Epithelial cell of esophagus (primary cell): ENCODE measurements at places on chromosomes 1 and 21.

DNA sequence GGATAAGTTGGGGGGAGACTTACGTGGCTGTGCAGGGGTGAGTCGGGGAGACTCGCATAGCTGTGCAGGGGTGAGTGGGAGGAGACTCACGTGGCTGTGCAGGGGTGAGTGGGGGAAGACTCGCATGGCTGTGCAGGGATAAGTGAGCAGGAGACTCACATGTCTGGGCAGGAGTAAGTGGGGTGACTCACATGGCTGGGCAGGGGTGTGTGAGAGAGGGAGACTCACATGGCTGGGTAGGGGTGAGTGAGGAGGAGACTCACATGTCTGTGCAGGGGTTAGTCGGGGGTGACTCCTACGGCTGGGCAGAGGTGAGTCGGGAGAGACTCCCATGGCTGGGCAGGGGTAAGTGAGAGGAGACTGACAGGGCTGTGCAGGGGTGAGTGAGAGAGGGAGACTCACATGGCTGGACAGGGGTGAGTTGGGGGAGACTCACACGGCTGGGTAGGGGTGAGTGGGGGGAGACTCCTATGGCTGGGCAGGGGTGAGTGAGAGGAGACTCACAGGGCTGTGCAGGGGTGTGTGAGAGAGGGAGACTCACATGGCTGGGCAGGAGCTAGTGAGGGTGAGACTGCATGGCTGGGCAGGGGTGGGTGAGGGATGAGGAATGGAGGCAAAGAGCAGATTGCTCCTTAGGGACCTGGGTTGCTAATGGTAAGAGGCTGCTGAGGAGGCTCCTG, 56.0 kb upstream of the ABCG1 start:
- DNase-seq = peak; percentile 41

DNA sequence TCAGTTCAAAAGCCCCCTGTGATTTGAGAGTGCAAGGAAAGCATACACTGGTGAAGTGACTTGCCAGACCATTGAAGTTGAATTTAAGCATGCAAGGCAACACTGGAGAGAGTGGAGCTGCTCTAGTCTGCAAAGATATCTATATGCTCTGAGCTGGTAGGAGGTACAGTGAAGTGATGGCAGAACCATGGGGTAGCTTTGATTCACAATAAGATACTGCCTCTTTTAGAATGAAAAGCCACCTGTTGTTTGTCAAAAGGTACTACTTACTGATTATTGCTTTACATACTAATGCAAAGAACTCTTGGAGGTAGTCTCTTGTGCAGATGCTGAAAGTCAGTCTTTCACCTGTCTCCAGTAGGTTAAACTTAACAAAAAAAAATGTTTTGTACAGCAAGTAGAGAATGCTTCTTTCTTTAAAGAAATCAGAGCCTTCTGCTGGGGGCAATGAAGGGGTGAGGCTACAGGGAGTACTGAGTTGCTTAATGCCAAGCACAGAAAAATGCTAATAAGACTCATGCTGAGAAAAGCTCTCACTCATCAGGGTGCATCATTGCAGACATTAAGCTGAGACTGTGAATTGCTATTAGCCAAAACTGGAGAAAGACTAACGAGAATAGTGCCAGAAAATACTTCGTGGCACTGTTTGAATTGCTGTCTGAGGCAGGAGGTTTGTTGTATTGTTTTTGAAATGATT, 1150.5 kb upstream of the TMPRSS15 start:
- DNase-seq = no peak

DNA sequence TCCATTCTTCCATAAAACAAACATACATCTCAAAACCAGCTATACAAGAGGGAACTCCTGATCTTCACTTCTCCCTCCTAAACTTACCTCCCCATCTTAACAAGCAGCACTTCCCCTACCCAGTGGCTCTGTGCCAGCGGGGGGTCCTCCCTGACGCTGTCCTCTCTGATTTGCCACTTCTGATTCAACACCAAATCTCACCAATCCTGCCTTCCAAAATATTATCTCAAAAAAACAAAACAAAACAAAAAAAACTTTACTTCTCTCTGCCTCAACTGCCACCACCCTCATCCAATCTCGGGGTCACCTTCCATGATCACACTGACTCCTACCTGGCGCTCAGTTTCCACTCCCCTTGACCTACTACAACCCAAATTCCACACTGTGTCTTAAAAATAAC, 72.8 kb downstream of the SLC45A1 start:
- no peak for DNase-seq

GRCh38 chr1:227775841-227776240, 39.6 kb upstream of the PRSS38 start:
- DNase-seq = no peak

DNA sequence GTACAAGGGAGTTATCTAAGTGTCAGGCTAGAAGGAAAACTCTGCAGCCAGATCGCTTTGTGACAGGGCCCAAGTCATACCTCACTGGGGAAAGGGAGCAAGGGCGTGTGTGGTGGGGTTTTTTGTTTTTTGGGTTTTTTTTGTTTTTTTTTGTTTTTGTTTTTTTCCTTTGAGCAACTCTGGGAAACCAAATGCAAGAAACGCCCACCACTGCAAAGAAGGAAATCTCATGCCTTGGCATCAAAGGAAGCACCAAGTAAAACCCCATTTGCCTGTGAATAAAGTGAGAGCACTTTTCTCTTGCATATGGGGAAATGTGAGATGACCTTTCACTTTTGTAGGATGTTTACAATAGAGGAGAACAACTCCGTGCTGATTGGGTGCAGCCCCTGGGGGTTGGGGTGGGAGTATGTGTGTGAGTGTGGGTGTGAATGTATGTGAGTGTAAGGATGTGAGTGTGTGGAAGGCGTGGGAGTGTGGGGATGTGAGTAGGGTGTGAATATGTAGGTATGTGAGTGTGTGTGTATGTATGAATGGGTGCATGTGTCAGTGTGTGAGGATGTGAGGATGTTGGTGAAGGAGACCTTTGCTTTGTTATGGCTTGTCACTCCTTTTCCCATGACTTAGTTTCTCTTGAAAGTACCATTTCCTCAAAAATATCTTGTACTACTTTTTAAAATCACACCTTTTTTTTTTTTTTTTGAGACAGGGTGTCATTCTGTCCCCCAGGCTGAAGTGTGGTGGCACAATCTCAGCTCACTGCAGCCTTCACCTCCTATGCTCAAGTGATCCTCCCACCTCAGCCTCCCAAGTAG, 34.6 kb downstream of the IL12RB2 start:
- no peak for DNase-seq

DNA sequence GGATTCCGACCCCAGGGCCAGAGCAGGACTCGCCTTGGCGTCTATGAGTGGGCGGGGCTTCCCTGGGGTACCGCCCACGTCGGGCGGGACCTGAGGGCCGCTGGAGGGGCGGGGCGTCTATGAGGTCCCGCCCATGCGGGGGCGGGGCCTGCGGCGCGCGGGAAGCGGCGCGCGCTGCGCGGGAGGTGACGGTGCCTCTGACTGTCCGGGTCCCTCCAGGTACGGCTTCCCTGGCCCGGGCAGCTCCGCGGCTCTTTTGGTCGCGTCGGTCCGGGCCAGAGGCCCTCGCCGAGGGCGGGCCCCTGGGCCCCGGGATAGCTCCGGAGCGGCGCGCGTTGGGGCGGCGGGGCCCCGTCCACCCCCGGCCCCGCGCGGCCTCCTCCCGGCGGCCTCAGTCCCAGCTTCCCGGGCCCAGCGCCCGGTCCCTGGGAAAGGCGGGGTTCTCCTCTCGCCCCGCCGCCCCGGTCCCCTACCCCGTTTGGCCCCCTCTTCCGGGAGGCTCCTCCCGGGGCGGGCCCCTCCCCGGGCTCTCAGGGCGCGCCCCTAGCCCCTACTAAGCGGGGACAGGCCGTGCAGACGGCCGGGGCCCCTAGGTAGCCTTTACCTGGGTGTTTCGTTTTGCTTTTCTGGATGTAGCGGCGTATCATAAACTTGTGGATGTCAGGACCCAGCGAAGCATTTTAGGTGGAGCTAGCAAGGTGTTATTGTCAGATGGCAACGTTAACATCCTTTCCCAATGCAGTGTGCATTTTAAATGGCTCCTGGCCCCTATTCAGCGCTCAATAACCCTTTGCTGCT, at the start of gene CHAF1B:
TSS of gene CHAF1B (plus strand) at position 160 of the 798 bp plus-strand sequence. CDS start 745 bp downstream, outside the sequence.
- peak; percentile 81 for DNase-seq

DNA sequence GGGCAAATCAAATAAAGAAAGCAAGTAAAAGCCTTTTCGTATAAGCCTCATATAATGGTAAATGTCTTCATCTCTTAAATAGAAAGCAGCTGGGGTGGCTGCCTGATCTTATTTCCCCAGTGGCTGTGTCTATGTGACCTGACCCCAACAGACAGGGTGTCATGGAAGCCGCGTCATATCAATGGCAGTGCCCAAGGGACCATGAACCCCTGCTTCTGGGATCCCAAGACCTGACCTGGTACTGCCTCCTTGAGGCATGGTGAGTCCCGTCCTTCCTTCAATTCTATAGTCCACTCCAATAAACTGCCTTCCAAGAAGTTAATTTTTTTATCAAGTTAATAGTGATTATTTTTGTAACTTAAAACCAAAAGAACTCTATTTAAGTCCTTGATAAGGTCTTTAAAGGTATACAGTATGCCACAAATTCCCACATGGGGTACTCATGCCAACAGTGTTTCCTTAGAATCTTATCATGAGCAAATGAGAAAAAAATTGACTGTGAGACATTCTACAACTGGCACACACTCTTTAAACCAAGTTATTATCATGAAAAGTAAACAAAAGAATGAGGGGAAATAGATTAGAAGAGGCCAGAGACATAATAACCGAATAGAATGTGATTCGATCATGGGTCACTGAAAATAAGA, 104.6 kb downstream of the ADSS2 start:
- no peak for DNase-seq

DNA sequence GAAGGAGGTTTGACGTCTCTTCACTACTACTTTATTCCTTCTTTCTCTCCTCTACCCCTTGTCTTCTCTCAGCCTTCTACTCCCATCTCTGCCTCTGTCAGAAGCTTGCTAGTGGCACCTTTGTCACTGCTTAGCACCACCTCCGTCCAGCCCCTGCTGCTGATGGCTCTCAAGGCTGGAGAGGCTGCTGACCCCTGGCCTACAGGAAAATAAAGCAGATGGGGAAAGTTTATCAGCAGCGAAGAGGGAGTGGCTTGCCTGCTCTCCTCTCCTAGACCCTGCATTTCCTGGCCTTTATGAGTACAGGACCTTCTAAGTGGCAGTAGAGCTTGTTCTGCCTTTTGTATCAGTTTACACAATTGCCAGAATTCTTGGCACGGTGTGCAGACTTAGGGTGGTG, 27.0 kb downstream of the PROX1 start:
- DNase-seq = no peak

DNA sequence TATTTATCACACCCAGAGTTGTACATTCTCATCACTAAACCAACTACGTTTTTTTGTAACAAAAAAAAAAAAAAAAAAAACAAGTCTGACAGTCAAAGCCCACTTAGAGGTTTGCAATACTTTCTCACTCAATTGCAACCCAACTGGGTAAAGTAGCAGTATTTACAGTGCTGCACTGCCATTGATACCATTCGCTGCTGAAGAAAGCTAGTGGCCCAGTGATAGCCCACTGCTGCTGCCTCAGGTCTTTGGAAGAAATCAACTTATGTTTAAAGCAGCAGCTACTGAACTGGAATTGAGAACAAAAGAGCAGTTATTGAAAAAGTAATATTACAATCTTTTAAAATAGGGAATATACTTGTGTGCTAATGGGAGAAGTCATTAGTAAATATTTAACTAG, 2.7 kb downstream of the HNRNPU start:
- DNase-seq = no peak

DNA sequence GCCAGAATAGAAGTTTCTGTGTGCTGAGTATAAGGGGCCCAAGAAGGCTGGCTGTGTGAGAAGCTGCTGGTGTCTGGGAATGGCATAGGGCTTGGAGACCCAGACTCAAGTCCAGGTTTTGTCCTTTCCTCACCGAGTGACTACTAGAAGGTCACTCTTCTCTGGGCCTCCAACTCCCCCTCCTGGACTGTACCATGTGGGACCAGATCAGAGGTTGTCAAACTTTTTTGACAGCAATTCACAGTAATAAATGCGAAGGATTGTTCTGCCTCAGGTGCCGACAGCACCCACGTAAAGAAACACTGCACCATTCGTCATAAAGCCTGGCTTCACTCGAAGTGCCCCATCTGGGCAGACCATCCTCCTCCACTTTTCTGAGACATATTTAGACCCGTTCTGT, 29.0 kb downstream of the PKP1 start:
- DNase-seq = no peak

GRCh38 chr1:154863315-154864174, 6.5 kb downstream of the KCNN3 start:
- DNase-seq = peak; percentile 68

DNA sequence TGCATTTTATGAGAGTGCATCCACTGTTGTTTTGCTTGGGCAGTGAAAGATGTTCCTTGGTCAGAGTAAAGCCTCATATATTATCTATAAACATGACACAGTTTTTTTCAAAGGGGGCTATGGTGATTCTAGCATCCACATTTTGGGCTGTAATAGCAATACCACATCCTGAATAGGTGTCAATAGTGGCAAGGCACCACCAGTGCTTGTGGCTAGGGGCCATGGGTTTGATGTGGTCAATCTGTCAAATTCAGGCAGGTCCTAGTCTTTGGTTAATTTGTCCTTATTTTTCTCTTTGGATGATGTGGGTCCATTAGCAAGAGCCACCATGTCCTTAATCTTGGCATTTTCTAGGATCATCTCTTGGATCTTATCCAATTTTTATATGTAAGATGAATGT, 13.1 kb downstream of the CD1E start:
- DNase-seq = no peak

DNA sequence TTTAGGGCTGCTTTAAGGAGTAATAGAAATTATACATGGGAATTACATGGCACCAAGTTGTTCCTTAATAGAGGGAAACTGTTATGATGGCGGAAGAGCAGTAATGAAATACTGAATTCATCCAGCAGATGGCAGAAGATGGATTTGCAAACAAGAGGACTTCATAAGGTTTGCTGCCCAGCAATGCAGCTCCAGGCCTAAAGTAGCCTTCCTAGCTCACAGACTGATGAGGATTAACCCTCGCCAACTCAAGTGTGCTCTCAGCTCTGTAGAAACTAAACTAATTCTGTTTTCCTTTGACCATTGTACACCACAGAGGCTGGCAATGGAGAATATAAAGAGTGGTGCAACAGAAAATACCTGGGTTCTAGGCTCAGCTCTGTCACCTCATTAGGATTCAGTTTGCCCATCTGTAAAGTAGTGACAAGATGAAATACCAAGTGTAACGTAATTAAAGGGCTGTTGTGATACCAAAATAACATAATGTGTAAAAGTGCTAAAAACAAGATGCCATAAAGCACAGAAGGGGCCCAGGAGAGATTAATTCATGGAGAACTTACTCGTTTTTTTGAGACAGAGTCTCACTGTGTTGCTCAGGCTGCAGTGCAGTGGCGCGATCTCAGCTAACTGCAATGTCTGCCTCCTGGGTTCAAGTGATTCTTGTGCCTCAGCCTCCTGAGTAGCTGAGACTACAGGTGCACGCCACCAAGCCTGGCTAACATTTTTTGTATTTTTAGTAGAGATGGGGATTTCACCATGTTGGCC, 102.4 kb upstream of the SERBP1 start:
- DNase-seq = peak; percentile 91

- no peak for DNase-seq
These were observed 2.1 kb upstream of the PAX7 start for GRCh38 chr1:18628511-18628910.

- no peak for DNase-seq
These were observed 9.6 kb upstream of the AMY2B start for GRCh38 chr1:103561643-103562395.
